Activated T-helper 9 cell treated with anti-CD3 and anti-CD28 coated beads, Interleukin-2, amount 50 U/mL, for 16 hours (primary cell): ENCODE measurements at places on chromosomes 16 and 17.

DNA sequence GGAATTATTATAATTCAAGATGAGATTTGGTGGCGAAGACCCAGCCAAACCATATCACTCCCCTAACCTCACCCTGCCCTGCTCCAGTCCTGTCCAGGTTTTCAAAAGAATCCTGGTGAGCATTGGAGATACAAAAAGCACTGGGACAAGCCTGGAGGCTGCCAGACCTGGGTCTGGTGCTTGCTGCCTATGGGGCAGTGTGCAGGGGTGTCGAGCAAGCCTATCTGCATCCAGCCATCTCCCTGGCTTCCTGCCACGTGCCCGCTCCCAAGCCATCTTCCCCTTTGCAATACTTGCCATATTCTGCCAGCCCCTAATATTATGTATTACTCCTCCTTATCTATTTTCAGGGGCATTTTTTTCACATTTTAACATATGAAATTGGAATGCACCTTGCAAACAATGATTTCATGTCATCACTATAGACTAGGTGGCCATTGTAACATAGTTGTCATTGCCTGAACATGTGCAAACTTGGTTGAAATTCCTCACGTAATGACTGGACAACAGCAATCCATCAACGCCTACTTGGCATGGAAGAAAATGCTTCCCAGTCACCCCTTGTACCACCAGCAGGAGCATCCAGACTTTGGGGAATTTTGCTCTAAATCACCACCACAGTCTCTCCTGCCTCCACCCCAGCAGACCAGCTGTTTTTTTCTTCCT lies 8.1 kb upstream of the KDM8 start:
- DNase-seq = no peak

- no peak for DNase-seq
Measured at GRCh38 chr16:73527187-73527586, 479.3 kb upstream of the ZFHX3 start.

- DNase-seq = no peak
Measured at GRCh38 chr16:29641561-29641960, 21.5 kb upstream of the SPN start.

GRCh38 chr17:79075861-79076406 lies 1.3 kb downstream of the ENGASE start:
- DNase-seq = no peak

- DNase-seq = peak; percentile 90
Measured at GRCh38 chr17:44503147-44504029, at the start of gene GPATCH8. Gene GPATCH8, minus strand, starts transcription at chr17:44503406. Its CDS starts 36 bp downstream, at chr17:44503370.

DNA sequence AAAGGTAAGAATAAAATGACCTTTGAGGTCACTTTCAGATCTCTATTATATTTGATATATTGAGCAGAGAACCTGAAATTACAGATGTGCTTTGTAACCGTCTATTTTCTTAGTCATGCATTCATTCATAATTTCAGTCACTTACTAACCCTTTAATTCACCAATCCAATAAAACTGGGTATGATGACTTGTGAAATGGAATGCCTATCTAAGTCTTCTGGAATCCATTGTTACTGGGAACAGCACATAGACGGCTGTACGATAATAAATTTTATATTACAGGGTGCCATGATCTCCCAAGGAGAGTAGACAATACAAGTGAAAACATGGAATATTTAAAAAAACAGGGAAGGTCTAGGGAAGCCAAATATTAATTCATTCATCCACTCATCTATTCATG lies 22.9 kb downstream of the CDH11 start:
- no peak for DNase-seq

DNA sequence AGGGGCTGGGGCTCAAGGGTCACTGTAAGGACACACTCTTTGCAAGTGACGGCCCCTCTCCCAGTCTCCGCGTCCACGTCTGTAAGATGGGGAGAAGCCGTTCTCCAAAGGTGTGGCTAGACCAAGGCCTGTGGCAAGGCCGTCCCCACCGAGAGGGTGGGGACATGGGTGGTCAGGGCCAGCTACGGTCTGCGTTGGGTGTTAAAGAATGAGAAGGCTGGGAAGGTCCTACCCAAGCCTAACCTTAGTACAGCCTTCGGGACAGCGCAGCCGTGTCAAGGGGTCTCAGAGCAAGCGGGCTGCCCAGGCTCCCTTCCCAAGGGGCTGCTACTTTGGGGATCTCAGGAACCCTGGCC lies 1.9 kb downstream of the C1QTNF8 start:
- DNase-seq = no peak

DNA sequence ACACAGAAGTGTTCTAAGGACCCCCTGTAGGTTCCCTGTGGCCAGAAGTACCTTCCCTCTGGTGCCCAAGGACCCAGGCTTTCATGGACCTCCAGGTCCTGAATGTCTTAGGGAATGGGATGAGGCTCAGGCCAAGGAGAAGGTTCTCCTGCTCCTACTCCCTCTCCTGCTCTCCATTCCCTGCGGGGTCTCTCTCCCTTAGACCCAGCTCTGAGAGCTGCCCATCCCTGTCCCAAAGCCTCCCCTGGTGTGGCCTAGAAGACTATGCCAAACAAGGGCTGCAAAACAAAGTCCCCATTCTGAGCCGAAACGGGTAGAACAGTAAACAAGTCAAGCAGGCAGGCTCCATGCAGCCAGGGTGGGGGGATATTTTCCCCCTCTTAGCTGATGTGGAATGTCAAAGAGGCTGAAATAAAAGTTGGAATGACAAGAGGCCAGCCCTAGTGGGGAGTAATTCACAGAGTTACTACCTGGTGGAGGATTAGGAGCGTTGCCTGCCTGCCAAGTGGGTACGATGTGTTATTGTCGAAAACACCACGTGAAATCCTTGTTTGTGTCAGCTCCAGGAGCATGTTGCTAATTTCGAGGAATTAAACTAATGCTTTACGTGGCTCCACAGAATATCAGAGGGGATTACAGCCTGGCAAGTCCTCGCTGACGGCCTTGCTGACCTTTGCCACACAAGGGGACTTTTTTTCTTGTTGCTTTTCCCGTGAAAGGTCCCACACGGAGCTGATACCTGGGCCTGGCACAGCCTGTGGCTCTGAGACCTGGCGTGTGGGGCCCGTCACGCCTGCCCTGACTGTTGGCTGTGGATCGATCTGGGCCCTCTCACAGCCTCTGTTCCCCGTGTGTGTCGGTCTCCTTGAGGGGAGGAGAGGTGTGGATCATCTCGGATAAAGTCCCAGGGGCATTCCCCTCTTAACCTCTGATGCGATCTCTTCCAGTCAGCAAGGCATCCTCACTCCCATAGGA lies 2.9 kb downstream of the WFIKKN2 start:
- DNase-seq = no peak

DNA sequence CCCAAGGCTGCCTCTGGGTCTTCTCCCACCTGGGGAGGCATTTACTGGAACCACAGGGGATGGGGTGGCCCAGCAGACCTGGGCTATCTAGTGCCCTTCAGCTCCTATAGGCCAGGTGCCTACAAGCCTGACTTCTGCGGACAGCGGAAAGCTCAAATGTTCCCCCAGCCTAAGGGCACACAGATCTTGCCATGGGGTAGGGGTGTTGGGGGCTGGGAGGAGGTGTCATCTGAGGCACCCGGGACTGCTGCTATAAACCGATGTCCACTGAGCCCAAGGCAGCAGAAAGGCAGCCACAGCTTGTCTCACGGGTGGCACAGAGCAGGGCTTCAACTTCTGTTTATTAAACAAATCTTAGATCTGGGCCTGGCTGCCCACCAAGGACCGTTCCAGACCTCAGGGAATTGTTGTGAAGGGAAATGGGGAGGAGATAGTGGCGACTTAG lies 3.6 kb downstream of the MYO1C start:
- DNase-seq = no peak

DNA sequence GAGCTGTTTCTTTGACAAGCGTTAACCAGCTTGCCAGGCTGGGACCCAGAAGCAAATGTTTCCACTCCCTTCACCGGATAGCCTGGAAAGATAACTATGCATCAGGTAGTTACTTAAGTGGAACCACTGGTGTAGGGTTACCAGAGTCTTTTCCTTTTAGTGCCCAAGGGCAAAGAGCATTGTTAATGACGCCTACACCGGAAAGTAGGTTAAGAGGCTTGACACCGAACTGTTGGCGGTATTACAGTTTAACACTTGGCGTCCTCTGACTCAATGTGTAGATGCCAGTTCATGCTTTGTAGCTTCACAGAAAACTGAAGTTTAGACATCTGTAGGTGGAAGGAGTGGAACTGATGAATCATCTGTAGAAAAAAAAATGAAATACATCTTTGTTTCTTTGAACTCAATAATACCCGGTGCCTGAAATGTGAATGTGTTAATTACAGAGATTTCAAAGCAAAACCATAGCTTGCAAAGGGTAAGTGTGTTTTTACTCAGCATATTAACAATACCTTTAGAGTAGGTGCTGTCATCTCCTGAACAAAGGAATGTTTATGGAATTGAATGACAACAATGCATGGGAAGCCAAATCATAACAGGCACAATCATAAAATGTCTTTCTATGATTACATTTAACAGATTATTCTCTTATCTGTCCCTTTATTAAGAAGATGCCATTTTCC lies 426.7 kb upstream of the SALL1 start:
- DNase-seq = no peak

GRCh38 chr17:82309656-82310570 lies 7.5 kb downstream of the CD7 start:
- DNase-seq = no peak

DNA sequence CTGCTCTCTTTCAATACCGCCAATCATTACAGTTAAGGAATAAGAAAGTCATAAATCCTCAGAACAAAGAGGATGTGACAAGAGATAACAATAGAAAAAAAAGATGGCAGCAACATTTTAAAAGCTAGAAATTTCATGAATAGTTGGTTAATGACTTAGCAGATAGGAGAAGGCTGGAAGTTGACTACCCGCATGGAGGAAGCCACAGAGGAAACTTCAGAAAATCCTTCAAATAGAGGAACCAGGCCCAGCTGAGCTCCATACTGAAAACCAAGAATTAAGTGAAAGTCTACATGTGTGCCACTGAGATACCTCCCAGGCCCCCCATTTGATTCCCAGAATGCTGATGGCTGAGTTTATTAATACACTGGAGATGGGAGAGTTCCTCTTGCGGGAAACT lies 109.3 kb downstream of the GSG1L start:
- no peak for DNase-seq

DNA sequence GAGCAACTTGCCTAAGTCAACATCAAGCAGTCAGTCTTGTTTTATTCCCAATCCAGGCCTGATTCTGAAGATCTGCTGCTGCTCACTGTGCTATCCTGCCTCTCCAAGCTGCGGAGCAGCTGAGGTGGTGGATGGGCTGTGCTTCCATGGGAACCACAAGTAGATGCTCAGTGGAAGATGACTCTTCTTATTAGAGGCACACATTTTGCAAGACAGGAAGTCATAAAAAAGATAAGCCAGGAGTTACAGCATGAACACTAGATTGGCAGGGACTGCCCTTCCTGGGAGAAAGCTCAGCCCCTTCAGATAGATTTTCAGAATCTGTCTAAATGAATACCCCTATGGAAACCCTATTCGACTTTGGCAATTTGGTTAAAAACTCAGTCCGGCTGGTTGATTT lies 143.1 kb downstream of the SHISA6 start:
- no peak for DNase-seq

GRCh38 chr17:76529224-76530094 lies 8.1 kb downstream of the CYGB start:
- DNase-seq = no peak

DNA sequence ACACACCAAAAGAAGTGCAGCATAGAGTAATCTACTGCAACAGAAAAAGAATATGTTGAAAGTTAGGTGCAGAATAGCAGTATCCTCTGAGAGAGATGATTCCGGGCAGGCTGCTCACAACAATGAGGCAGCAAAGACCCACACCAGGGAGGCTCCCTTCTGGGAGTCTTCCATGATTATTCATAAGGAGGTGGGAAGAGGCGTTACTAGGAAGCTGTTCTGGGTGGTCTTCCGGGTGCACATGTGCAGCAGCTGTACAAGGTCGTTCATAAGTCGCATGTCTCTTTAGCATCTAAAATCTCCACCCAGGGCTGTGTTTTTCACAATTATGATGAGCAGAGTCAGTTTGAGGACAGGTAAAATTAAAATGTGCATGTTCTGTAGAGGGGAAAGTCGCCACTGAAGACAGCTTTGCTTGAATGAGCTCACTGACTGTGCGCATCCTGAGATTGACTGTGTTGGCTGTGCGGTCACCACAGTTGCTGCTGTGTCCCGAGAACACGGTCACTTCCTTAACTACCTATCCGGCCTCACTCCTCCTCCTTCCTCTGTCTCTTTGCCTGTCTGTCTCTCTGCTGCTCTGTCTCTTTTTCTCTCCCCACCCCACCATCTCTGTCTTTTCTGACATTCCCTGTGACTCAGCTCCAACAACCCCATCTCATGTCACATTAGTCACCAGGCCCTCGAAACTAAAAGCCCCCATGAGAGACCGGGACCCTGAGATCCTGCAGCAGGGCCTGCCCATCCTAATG lies 125.5 kb upstream of the HSBP1 start:
- no peak for DNase-seq

- no peak for DNase-seq
Measured at GRCh38 chr17:49247944-49248343, 17.4 kb upstream of the PHOSPHO1 start.

DNA sequence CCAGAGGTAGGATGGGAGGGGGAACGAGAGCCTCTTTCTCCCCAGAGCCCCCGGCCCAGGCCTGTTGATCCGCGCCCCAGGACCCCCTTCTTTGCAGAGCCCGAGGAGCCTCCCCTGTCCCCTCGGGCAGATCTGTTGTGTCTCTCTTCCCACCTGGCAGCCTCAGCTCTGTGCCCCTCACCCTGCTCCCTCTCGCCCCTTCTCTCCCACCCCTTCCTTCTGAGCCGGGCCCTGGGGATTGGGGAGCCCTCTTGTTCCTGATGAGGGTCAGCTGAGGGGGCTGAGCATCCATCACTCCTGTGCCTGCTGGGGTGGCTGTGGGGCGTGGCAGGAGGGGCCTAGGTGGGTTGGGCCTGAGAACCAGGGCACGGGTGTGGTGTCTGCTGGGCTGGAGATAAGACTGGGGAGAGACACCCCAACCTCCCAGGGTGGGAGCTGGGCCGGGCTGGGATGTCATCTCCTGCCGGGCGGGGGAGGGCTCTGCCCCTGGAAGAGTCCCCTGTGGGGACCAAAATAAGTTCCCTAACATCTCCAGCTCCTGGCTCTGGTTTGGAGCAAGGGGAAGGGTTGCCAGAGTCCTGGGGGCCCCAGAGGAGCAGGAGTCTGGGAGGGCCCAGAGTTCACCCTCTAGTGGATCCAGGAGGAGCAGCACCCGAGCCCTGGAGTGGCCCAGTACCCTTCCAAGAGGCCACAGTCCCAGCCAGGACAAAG lies 65.4 kb downstream of the MRC2 start:
- no peak for DNase-seq

- no peak for DNase-seq
Measured at GRCh38 chr16:53646506-53646905, 57.2 kb downstream of the RPGRIP1L start.

DNA sequence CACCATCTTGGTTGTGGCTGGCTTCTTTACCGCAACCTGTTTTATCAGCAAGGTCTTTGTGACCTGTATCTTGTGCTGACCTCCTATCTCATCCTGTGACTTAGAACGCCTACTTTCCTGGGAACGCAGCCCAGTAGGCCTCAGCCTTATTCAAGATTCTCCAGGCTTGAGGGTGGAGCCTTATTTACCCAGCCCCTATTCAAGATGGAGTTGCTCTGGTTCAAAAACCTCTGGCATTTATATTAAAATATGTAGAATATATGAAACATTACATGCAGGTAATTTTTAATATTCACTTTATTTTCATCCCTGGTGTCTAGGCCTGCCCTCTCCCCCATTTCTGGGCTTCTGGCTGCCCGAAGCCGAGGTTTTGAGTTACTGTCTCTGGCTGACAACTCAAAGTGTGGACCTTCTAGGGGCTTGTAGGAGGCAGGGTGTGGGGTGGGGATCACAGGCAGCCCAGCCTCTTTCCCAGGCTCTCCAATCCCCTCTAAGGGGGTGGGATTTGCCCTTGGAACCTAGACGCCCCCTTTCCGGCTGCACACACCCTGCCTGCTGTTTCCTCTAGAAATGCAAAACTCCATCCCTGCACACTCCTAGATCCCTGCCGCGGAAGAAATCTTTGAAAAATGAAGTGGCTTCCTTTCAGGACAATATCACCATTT lies 152.0 kb downstream of the KCNJ12 start:
- no peak for DNase-seq
